ENCODE measurements at places on chromosomes 13 and 19.

DNA sequence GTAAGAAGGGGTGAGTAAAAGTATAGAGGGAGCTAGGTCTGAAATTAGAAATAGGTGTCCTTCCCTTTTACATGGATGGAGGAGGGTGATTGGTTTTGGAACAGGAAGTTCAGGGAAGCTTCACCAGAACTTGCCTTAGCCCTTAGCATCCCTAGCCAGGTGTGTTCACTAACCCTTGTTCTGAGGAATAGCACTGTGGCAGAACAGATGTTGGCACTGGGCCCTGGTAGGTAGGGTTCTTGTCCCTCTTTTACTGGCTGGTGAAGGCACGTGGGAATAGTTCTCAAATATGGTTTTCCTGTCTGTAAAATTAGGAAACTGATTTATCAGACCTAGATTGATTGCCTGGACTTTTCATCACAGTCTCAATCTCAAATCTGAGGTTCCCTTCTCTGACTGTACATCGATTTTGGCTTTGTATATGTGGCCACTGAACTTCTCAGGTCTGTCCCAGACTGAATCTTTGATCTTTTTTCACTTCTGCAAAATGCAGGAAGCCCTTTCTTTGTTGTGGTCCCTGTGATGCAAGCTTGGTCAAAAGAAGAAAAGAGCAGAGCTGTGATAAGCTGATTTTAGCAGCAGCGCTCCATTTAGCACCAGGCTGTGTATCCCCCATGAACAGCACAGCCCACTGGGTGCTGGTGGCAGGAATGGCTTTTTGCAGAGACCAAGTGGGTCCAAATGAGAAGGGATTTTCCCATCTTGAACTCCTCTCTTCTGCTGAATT, 86.2 kb upstream of the HTR2A start:
- DNase-seq, result no peak

DNA sequence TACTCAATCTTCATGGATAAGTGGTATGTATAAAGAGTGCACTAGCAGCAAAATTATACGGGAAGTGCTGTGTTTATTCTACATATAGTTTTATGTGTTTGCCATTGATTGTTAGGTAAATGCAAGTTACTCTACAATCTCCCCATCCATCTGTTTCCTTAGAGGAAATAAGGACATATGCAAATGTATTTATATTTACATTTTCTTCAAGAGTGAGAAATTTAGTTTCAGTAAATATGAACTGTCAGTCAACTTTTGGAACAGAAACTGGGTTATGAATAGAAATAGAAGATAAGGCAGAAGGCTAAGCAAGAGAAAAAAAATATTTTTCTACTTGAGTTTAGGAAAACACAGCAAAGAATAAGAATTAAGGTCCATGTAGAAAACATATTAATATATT, 176.1 kb upstream of the KLHL1 start:
- no peak for DNase-seq

- no peak for DNase-seq
Measured at GRCh38 chr19:19443283-19443682, 37.8 kb downstream of the GATAD2A start.

GRCh38 chr13:29005763-29006120, 185.6 kb downstream of the MTUS2 start:
- no peak for DNase-seq

DNA sequence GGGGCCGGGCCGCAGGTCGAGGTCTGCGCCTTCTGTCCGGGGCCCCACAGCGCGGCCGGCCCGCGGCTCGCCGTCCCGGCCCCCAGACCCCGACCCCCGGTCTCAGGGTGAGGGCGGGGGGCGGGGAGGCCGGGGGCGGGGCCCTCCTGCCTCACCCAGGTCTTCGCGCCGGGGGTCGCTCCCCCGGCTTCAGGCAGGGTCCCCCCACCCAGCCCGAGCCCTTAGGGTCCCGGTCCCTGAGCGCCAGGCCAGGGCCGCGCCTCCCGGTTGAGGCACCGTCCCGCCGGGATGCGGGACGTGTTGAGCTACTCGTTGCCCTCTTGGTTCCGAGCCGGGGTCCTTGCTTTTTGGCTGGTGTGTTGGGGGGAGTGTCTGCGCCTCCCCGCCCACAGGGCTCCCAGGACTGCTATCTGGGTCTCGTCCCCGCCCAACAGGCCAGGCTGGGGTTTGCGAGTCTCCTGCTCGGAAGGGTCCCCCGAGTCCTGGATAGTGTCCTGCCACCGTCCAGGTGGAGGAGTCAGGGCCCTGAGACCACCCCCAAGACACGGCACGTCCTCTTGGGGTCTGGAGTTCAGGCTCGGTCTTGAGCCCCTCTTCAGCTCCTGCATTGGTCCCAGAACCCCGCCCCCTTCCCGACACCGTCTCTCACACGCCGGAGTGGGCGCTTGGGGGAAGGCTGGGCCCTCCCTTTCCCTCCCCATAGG, 452 bp downstream of the PIAS4 start:
- peak; percentile 79 for DNase-seq

- no peak for DNase-seq
Measured at GRCh38 chr13:38735665-38736440, 49.0 kb downstream of the FREM2 start.

DNA sequence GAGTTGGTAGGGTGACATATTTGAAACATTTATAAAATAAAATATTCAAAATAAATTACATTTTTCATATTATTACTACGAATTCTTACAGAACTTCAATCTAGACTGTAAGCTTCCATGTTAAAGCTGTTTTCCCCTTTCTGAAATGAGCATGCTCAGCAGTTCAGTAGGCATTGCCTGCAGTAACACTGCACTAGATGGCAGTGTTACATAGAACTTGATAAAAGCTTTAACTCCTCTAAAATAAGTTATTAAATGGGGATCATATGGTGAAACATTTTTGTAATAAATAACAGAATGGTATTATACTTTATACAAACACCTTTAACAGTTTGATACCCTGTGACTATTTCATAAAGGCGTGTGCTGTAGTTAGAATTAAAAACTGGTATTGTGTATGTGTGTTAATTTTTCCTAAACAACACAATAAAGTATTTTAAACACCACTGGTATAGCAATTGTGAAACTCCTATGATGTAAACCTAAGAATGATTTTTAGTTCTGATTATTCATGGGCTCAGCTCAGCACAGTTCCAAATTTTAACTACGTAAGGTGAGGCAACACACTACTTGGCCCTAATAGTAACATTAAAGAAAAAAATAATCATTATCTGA, 11.6 kb upstream of the GPR18 start:
- no peak for DNase-seq

DNA sequence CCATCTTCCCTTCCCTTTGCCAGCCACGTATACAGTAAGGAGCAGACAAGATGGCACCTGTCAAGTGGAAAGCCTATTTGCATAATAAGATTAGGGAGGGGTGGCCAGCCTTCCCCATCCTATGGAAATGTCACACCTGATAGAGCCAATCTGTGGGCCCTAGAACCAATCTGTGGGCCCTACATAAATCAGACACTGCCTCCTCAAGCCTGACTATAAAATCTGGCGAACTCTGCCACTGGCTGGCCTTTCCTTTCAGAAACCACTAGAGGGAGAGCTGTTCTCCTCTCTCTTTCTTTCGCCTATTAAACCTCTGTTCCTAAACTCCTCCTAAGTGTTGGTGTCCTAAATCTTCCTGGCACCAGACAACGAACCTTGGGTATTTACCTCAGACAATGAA, 231.5 kb upstream of the KLHL1 start:
- DNase-seq, result peak; percentile 1

- no peak for DNase-seq
Measured at GRCh38 chr13:23392313-23392712, 41.2 kb downstream of the SACS start.

Data from H7 (cell line).